ENCODE measurements at places on chromosomes 13 and 19.
A peak's percentile ranks its signal among the peaks of the same experiment; 100 is the strongest.

GRCh38 chr13:46751811-46752635, 44.9 kb downstream of the ESD start:
- peak; percentile 31 for DNase-seq

GRCh38 chr19:56103027-56103614, 18.0 kb downstream of the ZNF787 start:
- DNase-seq = no peak

DNA sequence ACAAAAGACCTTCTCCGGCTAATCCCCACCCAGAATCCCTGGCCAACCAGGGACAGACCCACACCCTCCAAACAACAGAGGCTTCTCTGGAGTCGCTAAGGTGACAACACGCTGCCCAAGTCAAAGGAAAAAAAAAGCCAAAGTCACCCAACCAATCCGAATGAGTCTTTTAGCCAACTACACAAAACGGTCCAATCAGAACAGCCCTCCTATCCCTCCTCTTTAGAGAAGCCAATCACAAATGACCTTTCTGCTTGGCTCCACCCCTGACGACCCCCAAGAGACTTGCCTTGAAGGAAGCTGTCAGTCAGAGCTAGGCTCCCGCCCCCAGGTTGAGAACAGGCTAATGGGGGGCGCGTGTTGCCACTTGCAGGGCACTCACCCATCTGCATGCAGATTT, 6.6 kb upstream of the FBXW9 start:
- DNase-seq = no peak

- DNase-seq = no peak
Measured at GRCh38 chr13:94411747-94412146, 67.7 kb downstream of the DCT start.

- DNase-seq = no peak
Measured at GRCh38 chr19:54333586-54334298, 5.2 kb downstream of the LILRA4 start.

DNA sequence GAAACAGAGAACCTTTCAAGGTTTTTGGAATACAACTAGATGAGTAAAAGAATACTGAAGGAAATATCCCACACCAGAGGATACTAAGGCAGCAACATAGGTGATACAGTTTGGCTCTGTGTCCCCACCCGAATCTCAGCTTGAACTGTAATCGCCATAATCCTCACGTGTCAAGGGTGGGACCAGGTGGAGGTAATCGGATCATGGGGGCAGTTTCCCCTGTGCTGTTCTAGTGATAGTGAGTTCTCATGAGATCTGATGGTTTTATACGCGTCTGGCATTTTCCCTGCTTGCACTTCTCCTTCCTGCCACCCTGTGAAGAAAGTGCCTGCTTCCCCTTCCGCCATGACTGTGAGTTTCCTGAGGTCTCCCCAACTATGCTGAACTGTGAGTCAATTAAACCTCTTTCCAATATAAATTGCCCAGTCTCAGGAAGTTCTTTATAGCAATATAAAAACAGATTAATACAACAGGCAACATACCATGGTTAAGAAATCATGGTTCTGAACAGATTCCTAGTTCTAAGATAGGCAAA, 97.0 kb downstream of the ABCC4 start:
- no peak for DNase-seq

- DNase-seq = no peak
Measured at GRCh38 chr13:23811366-23812062, 77.7 kb downstream of the MIPEP start.

DNA sequence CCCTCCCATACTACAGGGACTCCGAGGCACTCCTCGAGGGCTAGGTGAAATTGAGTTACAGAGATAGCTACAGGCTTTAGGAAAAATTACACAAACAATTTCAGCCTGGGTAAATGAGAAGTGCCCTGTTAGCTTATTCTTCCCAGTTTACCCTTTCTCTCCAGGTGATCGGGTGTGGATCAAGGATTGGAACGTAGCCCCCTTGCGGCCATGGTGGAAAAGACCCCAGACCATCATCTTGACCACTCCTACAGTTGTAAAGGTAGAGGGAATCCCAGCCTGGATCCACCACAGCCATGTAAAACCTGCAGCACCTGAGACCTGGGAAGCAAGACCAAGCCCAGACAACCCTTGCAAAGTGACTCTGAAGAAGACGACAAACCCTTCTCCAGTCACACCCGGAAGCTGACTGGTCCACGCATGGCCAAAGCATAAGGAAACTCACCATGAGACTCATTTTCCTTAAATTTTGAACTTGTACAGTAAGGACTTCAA, 600.6 kb downstream of the UQCRFS1 start:
- DNase-seq = no peak

DNA sequence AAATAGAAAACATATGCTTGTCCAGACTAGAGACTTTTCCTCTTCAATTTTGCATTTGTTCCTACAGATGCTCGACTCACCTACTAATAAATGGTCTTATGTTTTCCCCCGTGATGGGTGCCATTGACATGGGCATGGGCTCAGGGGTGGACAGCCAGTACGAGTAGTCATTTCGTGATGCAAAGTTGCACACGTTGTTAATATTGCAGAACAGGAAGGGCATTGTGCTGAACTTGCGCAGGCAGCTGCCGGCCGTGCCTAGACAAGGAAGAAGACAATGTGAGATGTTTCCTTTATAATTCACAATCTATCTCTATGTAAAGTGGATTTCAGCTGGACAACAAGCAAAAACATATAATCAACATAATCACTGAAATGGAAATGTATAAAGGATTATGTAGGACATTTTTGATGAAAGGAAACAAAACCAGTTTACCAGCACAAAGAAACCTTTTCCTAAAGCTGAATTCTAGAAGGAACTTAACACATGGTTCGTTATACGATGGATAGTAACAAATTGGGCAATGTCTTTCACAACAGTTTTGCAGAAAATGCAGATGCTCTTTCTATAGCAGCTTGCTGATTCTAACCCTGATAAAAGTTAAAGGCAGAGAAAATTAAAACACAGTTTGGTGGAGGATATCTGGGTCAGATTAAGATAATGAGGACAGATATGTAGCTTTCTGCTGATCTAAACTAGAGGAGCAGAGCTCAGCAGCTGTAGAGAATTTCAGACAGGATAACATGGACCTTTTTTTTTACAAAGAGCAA, 145.7 kb downstream of the COL4A1 start:
- no peak for DNase-seq

DNA sequence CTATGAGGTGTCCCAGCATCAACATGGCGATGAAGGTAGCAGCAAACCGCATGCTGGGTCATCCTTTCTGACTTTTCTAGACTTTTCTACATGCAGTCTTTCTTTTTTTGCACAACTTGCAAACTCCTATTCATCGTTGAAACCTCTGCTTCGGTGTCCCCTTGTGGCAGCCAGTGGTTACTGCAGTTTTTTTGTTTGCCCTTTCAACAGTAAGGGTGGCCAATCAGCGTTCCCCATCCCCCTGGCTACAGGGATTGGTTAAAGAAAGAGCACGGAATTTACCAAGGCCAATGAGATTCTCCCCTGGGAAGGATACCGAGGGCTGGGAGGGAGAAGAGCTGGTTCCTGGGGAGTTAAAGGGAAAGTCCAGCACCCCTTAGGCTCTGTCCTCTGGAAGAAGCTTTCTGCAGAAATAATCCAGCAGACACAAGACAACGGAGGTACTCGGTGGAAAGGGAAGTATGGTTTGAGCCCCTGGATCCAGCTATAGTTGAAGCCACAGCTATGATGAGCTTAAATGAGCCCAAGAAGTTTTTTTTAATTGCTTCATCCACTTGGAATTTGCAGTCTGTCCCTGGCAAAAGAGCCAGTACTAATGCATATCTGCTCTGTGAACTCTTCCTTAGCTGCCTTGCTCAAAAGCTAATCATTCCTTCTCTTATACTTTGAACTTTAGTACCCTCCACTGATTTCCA, 5.6 kb upstream of the LSM4 start:
- peak; percentile 83 for DNase-seq

DNA sequence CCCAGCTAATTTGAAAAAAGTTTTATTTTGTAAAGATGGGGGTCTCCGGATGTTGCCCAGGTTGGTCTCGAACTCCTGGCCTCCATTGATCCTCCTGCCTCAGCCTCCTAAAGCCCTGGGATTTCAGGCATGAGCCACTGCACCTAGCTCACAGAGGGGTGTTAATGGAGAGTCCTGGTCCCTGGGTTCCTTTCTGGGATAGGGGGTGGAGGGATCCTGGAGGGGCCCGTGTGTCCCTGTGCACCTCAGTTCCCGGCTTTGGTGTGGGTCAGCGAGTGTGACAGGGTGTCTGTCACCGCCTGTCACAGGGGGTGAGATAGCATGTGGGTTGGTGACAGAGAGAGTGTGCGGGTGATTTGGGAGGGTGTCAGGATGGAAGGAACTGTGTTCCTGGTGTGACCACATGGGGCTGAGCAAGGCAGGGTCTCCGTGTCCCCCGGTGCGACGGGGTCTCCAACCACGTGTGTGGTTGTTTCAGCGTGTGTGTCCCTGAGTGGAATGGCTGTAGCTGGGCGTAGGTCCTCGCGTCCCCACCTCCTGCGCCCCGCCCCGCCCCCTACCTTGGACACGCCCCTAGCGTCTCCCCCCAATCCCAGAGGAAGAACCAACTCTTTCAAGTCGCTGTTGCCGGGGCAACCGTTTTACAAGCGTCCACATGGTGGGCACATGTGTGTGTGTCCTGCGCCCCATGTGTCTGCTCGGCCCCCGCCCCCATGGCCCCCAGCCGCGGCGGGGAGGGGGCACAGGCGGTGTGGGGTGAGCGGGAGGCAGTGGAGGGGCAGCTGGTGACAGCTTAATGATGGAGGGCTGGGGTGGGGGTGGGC, 2.9 kb upstream of the NRTN start:
- DNase-seq = no peak

DNA sequence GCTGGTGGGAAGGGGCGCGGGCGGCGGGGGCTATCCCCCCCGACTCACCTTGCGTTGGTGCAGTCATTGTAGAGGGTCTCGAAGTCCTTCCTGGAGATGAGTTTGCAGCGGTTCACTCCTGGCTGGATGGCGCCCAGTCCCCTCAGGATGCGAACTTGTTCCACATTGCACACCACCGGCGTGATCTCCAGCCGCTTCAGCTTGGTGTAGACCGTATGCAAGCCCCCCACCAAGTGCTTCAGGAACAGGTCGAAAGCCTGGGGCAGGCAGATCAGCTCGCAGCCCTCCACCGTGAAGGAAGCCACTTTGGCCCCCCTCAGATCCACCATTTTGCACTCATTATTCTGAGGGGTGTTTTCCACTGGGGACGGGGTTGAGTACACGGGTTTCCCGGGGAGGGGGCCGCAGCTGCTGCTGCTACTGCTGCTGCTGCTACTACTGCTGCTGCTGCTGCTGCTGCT, 1.1 kb downstream of the DACH1 start:
- DNase-seq = no peak

DNA sequence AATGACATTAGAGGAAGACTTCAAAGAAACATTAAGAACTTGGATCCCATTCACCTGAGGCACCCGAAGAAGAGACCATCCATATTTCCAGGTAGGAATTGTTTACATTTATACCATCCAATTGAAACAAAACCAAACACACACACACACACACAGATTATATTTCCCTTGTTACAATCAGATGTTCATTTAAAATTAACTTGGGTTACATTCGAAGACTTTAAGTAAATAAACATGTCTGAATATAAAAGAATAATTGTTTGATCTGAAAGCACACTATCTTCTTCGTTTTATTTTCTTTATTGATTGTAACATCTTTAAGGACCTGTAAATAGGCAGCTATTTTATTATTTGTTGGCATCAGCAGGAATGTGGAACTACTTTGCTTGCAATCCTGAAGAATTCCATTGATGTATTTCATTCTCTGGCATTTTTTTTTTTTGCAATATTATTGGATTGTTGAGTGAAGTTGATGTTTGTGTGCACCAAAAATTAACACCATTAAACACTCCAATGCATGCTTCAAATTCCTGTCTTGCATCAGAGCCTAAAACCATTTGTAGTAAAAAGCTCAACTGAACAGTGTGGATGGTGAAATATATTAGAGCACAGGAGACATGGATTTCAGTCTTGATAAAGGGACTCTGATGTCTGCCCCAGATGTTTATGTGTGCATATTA, 85.3 kb upstream of the FRY start:
- DNase-seq = no peak

DNA sequence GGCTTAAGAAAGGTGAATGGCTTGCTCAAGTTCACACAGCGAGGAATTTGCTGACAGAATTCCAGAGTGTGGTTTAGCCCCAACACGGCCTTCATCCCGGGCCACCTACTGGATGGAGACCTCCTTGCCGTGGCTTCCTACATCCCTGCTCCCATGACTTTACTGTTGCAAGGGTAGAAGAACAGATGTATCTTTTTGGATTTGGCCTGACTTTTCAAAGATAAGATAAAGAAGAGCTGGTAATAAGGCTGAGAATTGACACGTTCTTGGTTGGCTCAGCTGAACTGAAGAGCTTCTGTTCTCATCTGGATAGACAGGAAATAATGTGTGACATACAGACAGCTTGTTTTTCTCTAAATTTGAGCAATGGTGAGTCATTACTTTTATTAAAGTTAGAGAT, 113.1 kb downstream of the KLF5 start:
- DNase-seq = no peak

DNA sequence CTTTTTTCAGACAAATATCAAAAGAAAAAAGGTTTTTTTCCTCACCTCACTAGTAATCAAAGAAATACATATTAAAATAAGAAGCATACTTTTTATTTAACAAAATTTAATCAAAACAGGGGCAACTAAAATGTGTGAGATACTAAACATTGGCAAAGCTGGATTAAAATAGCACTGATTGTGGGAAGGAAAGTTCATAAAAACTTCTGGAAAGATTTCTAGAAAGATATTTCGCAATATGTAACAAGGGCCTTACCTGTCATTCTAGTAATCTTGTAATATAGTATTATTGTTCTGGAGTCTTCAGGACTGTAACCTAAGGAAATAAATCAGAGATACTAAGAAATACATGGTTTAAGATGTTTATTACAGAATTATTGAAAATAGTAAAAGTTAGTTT, 482.5 kb downstream of the SUCLA2 start:
- DNase-seq = no peak

DNA sequence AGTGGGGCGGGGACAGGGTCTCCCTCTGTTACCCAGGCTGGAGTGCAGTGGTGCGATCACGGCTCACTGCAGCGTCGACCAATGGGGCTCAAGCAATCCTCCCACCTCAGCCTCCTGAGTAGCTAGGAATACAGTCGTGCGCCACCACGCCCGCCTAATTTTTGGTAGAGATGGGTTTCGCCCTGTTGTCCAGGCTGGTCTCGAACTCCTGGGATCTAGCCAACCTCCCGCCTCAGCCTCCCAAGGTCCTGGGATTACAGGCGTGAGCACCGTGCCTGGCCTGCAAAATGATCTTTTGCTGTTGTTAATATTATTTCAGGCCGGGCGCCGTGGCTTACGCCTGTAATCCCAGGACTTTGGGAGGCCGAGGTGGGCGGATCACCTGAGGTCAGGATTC, 621 bp upstream of the TGDS start:
- no peak for DNase-seq

DNA sequence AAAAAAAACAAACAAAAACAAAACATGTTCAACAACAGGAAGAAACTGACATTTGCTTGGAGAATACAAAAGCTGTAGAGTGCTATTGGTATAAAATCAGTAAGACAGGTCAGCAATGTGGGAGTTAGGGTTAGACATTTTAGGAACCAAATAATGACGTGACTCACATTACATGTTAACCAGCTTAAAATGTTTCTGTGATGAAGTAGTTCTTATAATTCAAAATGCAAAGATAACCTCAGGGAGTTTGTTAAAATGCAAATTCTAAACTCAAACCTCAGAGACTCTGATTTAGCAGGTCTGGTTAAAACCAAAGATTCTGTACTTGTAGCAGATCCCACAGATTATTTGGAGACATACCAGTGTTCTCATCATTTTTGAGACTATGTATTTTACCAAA, 549.4 kb upstream of the SLITRK1 start:
- no peak for DNase-seq

GRCh38 chr13:41259875-41260501, 3.4 kb downstream of the MTRF1 start:
- DNase-seq = no peak

Measured in activated gamma-delta T cell treated with anti-CD3 and anti-CD28 coated beads, Interleukin-2, amount 50 U/mL, for 16 hours (primary cell).